ENCODE measurements at places on chromosomes 5 and 9. TPM values are rescaled to one million over a fixed set of nuclear protein-coding genes. Genes with fewer than 3 reads are reported as not detected.

SUSD1 gene
- total RNA-seq = 13.3 TPM

DNA sequence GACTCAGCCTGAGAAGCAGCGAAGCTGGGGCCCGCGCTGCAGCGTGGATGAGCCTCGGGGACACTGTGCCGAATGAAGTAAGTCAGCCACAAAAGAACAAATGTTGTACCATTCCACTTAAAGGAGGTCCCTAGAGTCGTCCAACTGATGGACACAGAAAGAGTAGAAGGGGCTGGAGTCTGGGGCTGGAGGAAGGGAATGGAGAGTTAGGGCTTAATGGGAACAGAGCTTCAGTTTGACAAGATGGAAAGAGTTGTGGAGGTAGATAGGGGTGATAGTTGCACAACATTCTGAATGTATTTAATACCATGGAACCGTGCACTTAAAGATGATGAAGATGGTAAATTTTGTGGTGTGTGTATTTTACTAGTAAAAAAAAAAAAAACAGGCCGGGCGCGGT lies 119.9 kb downstream of the EHMT1 start:
- no peak for DNase-seq
- no peaks in the 10 kb centered on the region for H3K27me3 ChIP-seq
- H3K4me1 ChIP-seq = no peaks in the 10 kb centered on the region
- H3K36me3 ChIP-seq = peaks cover 16% of the 10 kb centered on the region
- H3K4me3 ChIP-seq = no peak overlapping the region
- H3K27ac ChIP-seq = no peak overlapping the region

GRCh38 chr9:100213730-100214477 lies 114.9 kb downstream of the INVS start:
- H3K4me1 ChIP-seq = peaks cover 11% of the 10 kb centered on the region
- H3K27ac ChIP-seq = no peak overlapping the region
- no peaks in the 10 kb centered on the region for H3K36me3 ChIP-seq
- H3K27me3 ChIP-seq = no peaks in the 10 kb centered on the region

DNA sequence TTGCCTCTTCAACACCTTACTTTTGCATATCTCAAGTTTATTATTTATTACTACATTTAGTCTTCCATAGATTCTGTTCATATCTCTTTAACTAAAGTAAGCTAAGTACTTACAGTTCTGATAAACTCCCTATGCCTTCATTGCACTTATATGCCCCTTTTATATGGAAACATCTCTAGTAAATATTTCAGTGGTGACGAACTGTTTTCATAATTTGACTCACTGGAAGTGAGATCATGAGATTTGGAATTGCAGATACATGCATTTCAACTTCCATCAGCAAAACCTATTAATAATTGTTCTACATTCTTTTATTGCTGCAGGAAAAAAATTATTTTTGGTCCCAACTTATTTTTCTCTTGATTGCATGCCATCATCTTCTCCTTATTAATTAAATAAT lies 263.5 kb downstream of the CD180 start:
- H3K36me3 ChIP-seq = no peaks in the 10 kb centered on the region
- H3K27ac ChIP-seq = no peak overlapping the region
- H3K27me3 ChIP-seq = no peaks in the 10 kb centered on the region
- H3K4me3 ChIP-seq = no peak overlapping the region
- DNase-seq = peak; percentile 67

DNA sequence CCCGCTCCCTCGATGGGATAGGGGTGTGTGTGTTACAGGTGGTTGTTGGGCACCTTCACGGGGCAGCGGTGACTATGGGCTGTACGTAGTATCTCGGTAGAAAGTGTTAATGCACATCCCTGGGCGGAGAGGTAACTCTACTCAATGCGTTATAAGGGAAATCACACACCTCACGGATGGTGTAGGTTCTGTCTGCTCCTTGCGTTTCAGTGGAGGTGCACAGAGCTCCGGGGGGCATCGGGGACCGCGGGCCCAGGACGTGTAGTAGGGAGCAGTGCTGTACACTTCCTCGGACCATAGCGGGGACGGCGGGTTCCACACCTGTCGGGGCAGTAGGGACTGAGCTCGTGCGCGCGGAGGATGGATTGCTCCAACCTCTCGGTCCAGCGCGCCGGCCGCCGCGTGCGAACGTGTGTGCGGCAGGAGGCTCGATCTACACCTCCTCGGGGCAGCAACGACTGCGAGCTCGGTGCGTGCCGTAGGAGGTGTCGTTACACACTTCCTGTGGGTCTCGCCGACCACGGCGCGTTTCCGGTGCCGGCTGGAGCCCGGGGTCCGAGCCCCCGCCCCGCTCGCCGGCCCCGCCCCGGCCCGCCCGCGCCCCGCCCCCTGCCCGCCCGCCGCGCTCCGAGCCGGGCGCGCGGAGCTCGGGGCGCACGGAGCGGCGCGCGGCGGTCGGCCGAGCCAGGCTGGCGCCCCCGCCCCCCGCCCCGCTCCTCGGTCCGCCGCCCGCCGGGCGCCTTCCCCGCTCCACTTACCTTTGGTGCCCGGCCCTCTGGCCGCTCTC lies at the start of gene KIAA1958:
Gene KIAA1958, plus strand, starts transcription at position 607 of the 787 bp plus-strand sequence. CDS start 87,254 bp downstream, outside the sequence.
- peaks cover 8% of the 10 kb centered on the region for H3K4me1 ChIP-seq
- H3K27ac ChIP-seq = no peak within 1 kb of the TSS
- no peaks in the 10 kb centered on the region for H3K27me3 ChIP-seq
- DNase-seq = peak; percentile 96
- H3K36me3 ChIP-seq = no peaks in the 10 kb centered on the region
- peak within 1 kb of the TSS; percentile 81 for H3K4me3 ChIP-seq

Measured in osteoblast (primary cell).